ENCODE measurements at places on chromosomes 1 and 21. TPM values are rescaled to one million over a fixed set of nuclear protein-coding genes. Genes with fewer than 3 reads are reported as not detected.

DNA sequence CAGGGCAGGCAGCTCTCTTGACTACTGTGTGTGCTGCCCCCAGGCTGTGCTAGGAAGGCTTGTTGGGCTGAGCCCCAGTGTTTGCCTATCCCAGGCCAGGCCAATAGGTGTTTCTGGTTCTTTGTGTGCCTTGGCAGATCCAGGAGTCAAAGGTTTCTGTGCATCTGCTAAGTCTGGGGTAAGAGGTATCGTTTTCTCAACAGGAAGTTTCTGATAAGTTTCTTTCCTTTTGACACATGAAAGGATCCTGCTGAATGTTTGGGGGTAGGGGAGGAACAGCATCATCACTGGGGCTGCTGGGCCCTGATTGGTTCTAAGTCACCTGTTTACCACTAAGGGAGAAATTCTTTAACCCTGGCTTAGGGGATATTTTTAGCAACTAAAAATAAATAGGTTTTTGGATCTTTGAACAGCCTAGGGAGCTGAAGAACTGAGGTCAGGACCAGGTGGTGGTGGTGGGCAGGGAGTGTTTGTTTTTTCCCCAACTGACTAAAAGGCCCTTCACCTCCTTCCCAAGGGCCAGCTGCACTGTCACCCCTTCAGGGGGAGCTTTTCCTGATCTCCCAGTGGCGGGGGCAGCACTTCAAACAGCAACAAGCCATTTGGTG, 85.1 kb downstream of the KCNN3 start:
- no peak for DNase-seq

GRCh38 chr1:85189120-85189519, 11.7 kb downstream of the SYDE2 start:
- DNase-seq = no peak

- no peak for DNase-seq
These were observed 66.5 kb upstream of the NBL1 start for GRCh38 chr1:19577561-19577960.

- no peak for DNase-seq
These were observed 123.3 kb upstream of the EDN2 start for GRCh38 chr1:41607808-41608207.

- no peak for DNase-seq
These were observed 101.0 kb downstream of the SIM2 start for GRCh38 chr21:36799869-36800268.

- DNase-seq = no peak
These were observed 76.6 kb downstream of the HHAT start for GRCh38 chr1:210405316-210405715.

- DNase-seq = no peak
These were observed 12.8 kb upstream of the S100A2 start for GRCh38 chr1:153578490-153578889.

DNA sequence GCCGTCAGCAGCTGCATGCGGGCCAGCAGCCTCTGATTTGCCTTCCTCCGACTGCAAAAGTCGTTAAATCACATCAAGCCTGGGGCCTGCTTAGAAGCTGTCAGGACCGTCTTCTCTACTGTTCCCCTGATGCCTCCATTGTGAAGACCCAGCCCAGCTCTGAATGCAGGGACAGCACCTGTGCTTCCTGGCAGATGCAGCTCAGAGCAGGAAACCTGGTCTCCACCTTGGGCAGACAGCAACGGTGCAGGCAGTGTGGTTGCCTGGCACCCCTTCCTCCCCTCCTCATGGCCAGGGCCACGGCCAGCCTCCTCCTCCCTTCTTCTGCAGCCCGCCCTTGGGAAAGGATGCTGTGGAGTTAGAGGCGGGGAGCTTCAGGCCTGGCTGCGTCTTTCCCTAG, 92.3 kb upstream of the COL6A1 start:
- DNase-seq = no peak

- no peak for DNase-seq
These were observed 25.8 kb downstream of the SHISAL2A start for GRCh38 chr1:52658795-52659194.

DNA sequence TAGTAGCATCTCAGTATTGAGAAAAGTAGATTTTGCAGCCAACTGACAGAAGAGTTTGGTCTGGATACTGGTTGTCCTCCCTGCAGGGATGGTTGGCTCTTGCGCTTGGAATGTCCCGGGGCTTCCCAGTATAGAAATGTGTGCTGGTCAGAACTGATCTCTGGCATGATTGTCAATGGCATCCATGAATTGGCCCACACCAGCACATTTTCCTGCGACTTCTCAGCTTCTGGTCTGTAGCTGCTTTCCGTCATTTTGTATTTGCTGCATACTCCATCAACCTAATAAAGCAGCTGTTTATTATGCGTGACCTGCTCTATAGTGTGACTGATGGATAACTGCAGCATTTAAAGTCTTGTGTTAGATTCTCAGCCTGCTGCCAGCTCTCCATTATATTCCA, 203.7 kb downstream of the S1PR1 start:
- no peak for DNase-seq

GRCh38 chr1:222818171-222818570, 3.3 kb downstream of the DISP1 start:
- no peak for DNase-seq

GRCh38 chr1:93753791-93754763, 72.4 kb upstream of the BCAR3 start:
- DNase-seq = peak; percentile 65

- no peak for DNase-seq
These were observed 93.9 kb upstream of the COG2 start for GRCh38 chr1:230548357-230548756.

- no peak for DNase-seq
These were observed 42.8 kb upstream of the SIM2 start for GRCh38 chr21:36656138-36656537.

GRCh38 chr1:217553949-217554509, 76.9 kb downstream of the GPATCH2 start:
- DNase-seq = no peak

GRCh38 chr1:17440074-17440826, 773 bp upstream of the RCC2 start:
- DNase-seq = no peak

DNA sequence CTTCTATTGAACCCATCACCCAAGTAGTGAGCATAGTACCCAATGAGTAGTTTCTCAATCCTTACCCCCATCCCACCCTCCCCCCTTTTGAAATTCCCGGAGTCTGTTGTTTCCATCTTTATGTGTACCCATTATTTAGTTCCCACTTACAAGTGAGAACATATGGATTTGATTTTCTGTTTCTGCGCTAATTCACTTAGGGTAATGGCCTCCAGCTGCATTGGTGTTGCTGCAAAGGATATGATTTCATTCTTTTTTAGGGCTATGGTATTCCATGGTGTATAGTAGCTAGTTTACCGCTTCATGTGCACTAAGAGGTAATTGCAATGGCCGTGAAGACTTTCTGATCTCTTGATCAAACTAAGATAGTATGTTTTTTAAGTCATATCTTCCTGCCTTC, 107.5 kb upstream of the SERTAD4 start:
- no peak for DNase-seq

GRCh38 chr1:154288661-154289060, 16.2 kb downstream of the HAX1 start:
- DNase-seq = no peak

Gene SPRR2A
- not detected for total RNA-seq

Gene RABGAP1L
- 15.0 TPM for total RNA-seq

Gene CHD5
- total RNA-seq = 0.10 TPM

Gene ZYG11A
- 0.10 TPM for total RNA-seq

Gene SPATA1
- total RNA-seq = 0.19 TPM
